Amniotic stem cell (primary cell): ENCODE measurements at places on chromosomes 2 and 18.

DNA sequence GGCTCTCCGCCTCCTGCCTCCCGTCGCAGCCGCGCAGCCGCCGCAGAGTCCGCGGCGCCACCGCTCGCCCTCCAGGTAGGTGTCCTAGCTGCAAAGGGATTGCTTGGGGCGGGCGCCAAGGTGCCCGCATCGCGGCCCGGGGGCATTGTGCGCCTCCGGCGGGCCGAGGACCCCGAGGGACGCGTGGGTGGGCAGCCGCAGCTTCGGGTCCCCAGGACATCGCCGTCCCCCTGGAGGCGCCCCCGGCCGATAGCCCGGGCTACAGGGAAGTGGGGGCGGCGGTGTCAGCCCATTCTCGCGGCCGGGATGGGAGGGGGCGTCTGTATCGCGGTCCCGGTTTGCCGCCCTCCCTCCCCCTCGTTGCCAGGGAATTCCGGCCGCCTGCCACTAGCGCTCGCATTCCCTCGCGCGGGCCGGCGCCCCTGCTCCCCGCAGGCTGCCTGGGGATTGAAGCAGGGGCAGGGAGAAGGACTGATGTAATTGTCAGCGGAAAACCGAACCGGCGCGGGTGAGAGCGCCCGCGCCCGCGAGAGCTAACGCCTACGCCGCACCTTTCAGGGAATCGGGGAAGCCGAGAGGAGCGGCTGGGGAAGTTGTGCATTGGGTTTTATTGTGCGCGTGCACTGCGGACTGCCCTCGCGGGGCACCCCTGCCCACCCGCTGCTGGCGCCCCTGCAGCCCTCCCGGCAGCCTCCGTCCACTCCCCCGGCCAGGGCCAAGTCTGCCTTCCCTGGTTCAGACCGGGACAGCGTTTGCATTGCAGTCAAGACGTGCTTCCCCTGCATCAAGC is 483 bp downstream of the OSBPL6 start:
- peak; percentile 36 for DNase-seq

DNA sequence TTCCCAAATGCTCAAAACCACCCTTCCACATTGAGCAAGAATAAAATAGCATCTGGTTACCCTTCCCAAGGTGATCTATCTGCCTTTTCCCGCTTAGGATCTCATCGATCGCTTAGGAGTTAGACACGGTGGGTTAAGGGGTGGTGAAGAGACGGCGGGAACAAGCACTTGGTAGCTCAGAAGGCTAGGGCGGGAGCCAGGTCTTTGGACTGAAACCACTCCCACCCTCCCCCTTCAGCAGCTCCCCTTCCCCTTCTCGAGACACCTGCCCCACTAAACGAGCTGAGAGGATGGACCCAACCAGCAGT is 513 bp downstream of the THOC1 start:
- DNase-seq, result no peak

DNA sequence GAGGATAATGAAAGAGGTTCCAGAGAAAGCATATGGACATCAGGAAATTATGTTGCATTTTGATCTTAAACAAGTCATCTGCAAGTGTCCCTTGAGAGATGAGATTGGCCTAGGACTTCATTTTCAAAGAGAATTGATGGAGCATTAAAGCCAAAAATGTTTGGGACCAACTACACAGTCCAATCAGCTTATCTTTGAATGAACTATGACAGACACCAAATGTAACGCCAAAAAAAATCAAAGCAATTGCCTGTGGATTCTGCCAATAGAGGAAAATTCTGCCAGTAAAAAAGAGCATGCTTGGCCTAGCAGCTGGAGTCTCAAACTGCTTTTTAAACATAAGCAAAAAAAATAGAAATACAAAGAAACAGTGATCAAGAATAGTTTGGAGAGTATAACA is 594.5 kb upstream of the CHAC2 start:
- no peak for DNase-seq

- DNase-seq, result no peak
These were observed 69.8 kb downstream of the CYBRD1 start for GRCh38 chr2:171592036-171592555.

- no peak for DNase-seq
These were observed 815 bp downstream of the GMCL1 start for GRCh38 chr2:69830045-69830905.

DNA sequence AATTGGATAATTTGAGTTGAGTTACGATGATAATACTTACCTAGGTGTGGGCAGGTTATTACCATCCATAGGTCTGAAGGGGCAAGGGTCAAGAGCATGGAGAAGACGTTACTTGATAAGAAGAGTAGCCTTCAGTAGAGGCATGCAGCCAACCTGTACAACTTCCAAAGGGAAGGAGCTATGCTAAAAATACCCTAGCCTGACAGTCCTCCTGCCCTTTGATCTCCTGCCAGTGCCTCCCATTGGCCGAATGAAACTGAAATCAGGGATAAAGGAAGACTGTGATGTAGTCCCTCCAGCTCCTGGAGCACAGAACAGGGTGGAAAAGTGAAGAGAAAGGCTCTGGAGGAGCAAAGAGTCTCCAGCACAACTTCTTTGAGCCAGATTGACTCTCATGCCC is 487.4 kb downstream of the ADCYAP1 start:
- DNase-seq, result no peak

GRCh38 chr18:23239885-23240608 is 104.8 kb downstream of the CABLES1 start:
- no peak for DNase-seq

GRCh38 chr18:58351776-58352175 is 277.1 kb downstream of the ALPK2 start:
- DNase-seq, result no peak

GRCh38 chr2:98753801-98754200 is 22.9 kb upstream of the MGAT4A start:
- DNase-seq, result no peak

- no peak for DNase-seq
These were observed 262.1 kb upstream of the KLHL14 start for GRCh38 chr18:33034945-33035344.

- DNase-seq, result no peak
These were observed 68.0 kb downstream of the RBMS1 start for GRCh38 chr2:160425434-160426151.

DNA sequence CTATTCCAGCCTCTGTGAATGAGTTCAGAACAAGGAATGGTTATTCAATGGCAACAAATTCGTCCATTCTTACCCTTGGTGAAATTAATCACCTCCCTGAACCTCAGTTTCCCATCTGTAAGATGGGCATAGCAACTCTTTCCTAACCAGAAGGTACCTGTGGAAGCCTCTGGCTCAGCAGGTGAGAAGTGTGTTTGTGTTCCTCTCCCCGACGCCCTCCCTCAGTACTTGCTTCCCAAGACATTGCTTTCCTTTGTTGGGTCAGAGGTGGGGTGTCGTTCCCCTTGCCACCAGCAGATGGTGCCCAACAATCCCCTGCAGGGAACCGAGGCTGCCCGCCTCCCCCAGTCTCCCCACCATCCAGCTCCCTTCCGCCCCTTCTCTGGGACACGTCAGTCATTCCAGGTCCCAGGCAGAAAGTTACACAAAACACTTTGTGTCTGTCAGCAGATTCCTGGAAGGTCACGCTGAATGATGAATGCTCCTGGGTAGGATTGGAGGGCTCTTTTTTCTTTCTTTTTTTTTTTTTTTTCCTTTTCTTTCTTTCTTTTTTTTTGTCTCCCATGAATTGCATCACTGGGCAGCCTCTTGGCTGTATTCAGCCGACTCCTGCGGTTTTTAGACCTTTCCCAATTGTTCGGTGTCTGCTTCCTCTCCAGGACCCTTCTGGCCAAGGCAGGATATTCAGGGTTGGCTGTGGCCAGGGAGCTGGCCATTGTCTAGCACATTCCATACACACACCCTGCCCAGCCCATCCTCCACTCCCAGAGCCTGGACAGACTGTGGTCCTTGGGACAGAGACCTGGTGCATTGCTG is 117.3 kb downstream of the LPIN1 start:
- peak; percentile 84 for DNase-seq

- DNase-seq, result no peak
These were observed 319.5 kb upstream of the HNMT start for GRCh38 chr2:137644731-137645130.

GRCh38 chr18:79697976-79698375 is 18.4 kb downstream of the CTDP1 start:
- no peak for DNase-seq

DNA sequence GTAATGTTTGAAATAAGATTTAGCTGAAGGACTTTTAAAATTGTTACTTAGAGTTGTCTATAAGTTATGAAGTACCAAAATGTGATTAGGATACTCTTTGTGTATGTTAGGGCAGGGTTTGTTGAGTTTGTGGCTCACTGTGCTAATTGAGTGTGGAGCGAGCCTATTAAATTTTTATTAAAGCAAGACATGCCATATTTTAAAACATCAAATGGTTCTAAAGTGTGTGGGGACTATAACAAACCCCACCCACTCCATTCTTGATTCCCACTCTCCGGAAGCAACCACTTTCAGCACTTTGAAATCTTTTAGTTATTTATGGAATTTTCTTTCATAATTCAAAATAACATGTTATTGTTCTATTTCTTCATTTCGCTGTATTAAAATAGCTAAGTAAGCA is 1.8 kb downstream of the HNMT start:
- no peak for DNase-seq

- no peak for DNase-seq
These were observed 37.6 kb downstream of the GLI2 start for GRCh38 chr2:120773186-120773800.

- no peak for DNase-seq
These were observed 10.8 kb upstream of the KCNG3 start for GRCh38 chr2:42504364-42505230.

- DNase-seq, result no peak
These were observed 7.2 kb upstream of the CD226 start for GRCh38 chr18:69954719-69955480.
